ENCODE measurements at places on chromosomes 16 and 17.

- DNase-seq, result no peak
Measured at GRCh38 chr17:40538936-40539705, 26.2 kb downstream of the CCR7 start.

DNA sequence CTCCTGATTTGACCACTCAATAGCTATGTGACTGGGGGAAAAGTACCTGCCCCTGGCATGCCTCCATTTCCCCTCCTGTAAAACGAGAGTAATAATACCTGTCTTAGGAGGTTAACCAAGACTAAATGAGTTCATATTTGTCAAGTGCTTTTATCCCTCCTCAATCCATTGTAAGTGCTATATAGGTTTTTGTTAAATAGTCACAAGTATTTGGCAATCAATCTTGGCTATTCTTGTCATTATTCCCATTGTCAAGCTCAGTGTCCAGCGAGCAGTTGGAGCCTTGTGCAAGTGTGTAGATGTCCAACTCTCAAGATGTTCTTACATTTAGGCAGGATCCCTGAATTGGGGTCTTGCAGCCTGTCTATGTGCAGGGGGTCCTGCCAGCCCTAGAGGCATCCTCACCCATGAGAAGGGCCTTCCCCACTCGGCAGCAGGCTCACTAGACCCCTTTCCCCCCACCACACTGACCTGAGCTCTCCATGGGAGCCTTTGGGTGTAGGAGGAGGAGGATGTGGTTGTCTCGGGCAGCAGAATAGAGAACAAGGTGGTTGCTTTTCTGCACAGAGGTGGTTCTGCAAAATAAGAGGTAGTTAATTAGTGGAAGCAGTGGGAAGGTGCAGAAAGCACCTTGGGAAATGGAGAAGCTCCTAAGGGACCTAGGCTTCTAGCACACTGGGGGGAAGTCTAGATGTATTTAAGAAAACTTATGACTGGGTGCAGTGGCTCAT is 18.0 kb downstream of the PIK3R6 start:
- DNase-seq, result no peak

GRCh38 chr17:32719689-32720088 is 157.2 kb downstream of the MYO1D start:
- no peak for DNase-seq

DNA sequence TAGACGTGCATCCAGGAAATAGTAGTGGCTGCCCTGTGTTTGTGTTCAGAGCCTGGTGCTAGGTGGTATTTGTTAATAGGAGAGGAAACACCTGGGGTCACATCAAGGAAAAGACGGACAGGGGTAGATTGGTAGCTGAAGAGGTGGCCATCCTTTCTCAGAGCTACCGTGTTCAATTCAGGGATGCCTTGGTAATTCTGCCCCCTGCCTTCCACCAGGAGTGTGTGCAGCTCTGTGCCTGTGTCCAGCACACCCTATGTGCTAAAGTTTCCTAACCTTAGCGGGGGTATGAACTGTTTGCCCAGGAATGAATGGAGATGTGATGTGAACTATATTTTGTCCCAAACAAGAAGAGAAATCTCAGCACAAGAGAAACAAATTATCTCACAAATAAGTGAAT is 174.1 kb upstream of the MPHOSPH6 start:
- DNase-seq, result no peak

DNA sequence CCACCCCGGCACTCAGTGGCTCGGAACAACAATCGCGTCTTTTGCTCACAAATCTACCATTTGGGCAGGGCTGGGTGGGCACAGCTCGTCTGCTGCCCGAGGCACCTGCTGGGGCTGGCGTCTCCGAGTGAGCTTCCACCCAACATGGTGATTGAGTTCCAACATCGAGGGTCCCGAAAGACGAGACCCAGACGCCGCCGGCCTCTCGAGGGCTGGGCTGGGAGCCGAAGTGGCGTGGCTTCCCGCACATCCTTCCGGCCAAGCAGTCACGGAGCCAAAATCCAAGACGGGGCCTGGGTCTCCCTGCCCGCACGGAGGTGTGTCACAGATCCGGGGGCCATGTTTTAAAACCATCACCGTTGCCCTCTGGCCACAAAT is 7.5 kb upstream of the ZFPM1 start:
- peak; percentile 79 for DNase-seq

- DNase-seq, result no peak
Measured at GRCh38 chr17:43891851-43892646, 15.3 kb downstream of the MPP2 start.

GRCh38 chr16:63129411-63130125 is 1093.3 kb upstream of the CDH8 start:
- no peak for DNase-seq

DNA sequence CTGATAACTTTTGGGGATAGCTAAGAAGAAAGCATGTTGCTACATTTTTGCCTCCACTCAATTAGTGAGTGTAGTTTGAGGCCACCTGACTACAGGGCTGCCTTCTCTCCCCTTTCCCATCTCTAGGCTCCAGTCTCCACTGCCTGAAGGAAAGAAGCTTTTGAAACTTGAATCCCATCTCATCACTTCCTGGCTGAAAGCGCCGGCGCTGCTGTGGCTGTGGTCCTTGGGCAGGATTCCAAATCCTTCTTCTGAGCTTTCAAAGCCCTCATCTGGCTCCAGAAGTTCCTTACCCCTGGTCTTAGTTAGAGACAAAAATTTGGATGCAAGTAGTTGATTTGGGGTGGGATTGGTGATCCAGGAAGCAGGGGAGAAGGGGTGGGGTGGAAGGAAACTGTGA is 119.4 kb downstream of the FOXL1 start:
- DNase-seq, result no peak

DNA sequence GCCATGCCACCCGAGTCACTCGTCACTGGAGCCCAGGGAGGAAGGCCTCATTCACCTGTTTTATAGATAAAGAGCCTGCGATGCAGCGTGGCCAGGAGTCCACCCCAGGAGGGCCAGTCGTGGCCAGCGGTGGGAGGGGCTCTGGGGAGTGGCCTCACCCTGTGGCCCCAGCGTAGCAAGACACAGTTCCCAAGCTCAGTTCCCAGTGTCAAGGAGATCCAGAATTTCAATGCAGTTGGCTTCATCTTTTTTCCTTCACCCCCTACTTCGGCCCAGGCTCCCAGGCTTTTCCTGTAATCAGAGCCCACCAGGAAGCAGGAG is 84.0 kb downstream of the ABR start:
- no peak for DNase-seq

DNA sequence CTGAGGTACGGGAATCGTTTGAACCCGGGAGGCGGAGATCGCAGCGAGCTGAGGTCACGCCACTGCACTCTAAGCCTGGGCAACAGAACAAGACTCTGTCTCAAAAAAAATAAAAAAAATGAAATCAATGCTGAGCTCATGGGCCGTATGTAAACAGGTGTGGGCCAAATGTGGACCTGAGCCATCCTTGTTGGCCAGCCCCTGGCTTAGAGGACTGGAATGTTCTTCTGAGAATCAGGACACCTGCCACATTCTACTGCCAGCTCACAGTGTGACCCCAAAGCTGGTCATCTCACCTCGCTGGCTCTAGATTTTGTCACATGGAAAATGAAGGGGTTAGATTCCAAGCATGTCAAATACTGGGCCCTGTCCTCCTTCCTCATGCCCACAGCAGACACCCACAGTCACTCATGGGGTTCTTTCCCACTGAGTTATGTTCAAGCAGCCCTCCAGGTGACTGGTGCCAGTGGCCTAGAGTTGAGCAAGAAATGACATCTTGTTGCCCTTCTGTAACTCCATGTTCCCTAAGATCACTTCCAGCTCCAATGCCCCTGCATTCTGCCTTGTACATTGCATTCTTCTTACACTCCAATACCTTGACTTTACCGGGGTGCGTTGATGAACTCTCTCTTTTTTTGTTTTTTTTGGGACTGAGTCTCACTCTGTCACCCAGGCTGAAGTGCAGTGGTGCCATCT is 110.6 kb downstream of the ABCC1 start:
- no peak for DNase-seq

- DNase-seq, result no peak
Measured at GRCh38 chr17:59561042-59561441, 4.4 kb upstream of the DHX40 start.

DNA sequence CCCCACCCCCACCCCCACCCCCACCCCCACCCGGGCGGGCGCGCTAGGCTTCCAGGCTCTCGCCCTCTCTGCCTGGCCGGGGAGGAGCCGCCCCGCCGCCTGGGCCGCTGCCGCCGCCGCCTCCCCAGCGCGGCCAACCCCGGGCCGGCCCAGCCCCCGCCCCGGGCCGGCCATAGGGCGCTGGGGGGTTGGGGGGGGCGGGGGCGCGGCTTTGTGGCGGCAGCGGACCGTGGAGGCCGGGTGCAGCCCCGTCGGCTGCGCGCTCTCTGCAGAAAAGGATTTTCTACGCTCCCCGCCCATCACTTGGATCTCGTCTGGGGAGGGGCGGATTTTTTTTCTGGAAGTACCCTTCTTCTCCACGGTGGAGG is 230.9 kb downstream of the MRTFB start:
- peak; percentile 91 for DNase-seq

DNA sequence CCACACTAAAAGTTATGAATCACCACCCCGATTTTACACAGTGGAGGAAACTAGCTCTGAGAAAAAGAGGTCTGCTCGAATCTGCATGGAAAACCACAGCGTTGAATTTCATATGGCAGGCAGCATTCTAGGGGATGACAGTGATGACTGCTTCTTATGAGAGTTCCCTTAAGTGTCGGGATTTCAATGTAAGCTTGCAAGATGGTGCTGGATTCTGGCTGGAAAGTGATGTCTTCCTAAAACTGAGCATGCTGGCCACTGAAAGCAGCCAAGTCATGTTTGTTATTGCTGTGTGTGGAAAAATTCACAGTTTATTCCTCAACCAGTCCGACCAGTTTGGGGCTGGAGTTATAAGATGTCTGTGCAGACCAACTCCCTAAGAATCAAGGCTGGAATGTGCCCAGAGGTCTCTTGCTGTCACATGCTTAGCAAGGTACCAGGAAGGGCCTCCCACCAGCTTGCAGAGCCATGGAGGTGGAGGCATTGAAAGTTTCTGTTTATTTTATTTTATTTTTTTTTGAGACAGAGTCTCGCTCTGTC is 37.2 kb upstream of the GAN start:
- DNase-seq, result no peak

DNA sequence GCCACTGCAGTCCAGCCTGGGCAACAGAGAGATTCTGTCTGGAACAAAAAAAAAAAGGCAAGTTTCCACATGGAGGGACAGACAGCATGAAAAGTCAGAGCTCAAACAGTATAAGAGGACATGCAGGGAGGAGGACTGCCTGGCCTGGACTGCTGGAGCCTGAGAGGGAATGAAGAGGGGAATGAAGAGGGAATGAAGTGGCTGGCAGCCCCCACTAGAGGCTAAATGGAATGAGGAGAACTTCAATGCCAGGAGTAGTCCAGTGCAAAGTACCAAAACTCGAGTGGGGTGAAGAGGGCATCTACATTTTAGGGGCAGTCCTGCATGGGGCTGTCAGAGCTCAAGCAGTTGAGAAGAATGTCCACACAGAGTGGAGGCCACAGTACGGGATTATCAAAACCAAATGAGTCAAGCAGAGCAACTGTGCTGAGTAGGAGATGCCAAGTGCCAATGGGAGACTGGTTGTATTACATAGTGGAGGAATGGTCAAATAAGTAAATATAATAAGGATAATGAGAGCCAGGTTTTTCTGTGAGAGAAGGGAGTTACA is 22.9 kb downstream of the IKZF3 start:
- no peak for DNase-seq

GRCh38 chr17:50209472-50210239 is 8.2 kb upstream of the COL1A1 start:
- peak; percentile 2 for DNase-seq

GRCh38 chr17:66716236-66717026 is 118.5 kb upstream of the CACNG5 start:
- no peak for DNase-seq

- DNase-seq, result peak; percentile 87
Measured at GRCh38 chr17:63961355-63962212, 11.1 kb downstream of the SCN4A start.

DNA sequence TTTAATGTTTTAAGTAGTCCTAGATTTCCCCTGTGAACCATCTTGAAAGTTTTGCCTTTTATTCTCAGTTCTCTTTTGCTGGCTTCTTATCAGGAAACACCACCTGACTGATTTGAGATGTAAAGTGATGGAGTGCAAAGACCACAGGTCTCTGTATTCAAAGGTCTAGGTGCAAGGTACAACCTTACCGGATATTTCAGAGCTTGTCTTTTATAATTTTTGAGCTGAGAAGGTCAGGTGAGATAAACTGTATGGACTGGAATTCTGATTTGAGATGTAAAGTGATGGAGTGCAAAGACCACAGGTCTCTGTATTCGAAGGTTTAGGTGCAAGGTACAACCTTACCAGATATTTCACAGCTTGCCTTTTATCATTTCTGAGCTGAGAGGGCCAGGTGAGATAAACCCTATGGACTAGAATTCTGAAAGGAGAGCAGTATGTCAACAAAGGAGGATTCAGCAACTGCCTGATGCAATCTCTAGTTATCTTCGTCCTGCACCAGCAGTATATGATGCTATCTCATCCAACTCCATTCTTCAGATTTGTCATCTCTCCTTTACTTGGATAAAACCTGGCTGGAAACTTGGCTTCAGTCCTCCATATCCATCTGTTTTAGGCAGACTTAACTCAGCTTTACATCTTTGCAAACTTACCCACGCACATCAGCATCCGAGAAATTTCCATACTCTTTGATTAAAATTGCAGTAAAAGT is 64.3 kb downstream of the CENPV start:
- no peak for DNase-seq

DNA sequence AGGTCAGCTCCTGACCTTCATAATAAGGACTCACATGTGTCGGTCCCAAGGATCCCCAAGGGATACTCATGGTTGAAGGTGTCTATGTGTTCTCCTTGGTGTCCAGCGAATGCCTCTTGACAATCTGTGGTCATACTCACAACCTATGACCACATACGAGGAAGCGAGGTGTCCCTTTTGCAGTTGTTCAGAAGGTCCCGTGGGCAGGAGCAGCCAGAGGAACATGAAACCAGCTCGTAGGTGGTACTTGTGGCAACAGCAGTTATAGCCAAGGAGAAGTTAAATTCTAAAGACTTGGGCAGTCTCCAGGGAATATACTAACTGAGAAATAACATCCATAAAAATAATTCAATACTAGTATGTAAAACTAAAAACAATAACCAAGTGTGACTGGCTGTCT is 685.3 kb downstream of the WWOX start:
- no peak for DNase-seq

- no peak for DNase-seq
Measured at GRCh38 chr17:63523253-63523855, at the start of gene KCNH6. KCNH6 (plus strand) TSS chr17:63523358; CDS start chr17:63523414, 56 bp downstream.

GRCh38 chr17:48483471-48484131 is 47.2 kb downstream of the HOXB1 start:
- DNase-seq, result no peak

- no peak for DNase-seq
Measured at GRCh38 chr17:64938290-64938689, 19.0 kb upstream of the LRRC37A3 start.

DNA sequence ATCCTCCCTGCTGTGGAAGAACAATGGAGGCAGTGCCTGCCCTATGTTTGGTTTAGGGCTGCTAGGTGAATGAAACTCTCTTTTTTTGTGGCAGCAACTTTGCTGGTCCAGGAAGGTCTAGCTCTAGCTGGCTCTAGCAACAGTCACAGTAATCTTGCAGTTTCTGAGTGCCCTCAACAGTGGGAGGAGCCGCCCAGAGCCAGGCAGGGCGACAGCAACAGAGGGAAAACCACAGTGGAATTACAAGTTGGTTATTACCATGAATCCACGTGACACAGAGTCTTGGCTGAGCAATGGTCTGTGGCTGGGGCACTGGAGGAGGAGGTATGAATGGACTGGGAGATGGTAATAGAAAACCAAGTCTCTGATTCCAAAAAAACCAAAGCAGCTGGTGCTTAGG is 10.3 kb downstream of the HSPB9 start:
- peak; percentile 90 for DNase-seq
